ENCODE measurements at places on chromosomes 16 and 17.

DNA sequence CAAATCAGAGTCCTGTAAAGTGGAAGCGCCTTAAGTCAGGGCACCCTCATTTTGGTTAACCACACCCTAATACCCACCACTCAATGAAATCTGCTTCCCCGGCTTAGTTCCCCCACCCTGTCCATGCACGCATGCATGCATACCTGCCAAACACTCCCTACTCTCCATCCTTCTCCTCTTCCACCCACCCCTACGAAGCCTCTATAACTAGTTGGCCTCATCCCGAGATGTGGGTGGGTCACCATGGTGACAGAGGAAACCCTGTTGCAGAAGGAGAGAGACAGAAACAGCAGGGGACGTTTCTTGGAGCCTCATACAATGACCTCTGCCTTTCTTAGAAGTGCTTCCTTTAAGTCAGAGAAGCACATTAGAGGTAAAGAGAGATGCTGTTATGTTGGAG lies 46.8 kb upstream of the DNAH9 start:
- no peak for DNase-seq

GRCh38 chr16:22938647-22939046 lies 124.7 kb downstream of the HS3ST2 start:
- DNase-seq: no peak

GRCh38 chr17:74815550-74816370 lies 39.6 kb upstream of the NAT9 start:
- no peak for DNase-seq

DNA sequence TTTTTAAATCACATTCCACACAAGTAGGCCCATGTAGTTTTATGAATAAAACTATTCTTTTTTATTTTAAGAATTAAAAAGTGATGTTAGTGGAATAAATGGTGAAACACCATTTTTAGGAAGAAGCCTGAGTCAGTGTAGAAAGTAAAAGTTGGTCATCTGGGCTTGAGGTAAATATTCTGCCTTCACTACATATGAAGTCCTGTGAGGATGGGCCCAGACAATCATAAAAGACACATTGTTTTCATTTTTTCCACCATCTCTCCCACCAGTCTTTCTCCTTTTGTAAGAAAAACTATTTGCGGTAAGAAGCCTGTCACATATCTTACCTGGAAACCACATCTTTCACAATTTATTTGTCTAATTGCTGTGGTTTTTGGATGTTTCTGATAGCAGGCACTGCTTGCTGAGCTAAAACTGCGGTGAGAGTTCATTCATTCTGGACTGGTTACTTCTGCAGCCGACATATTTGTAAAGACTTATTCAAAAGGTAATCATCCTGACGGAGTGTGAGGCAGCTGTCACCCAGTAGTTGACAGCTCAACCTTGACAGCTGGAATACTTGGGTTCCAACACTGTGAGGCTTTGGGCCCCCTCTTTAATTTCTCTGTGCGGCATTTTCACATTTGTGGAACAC lies 10.6 kb upstream of the RFFL start:
- no peak for DNase-seq

DNA sequence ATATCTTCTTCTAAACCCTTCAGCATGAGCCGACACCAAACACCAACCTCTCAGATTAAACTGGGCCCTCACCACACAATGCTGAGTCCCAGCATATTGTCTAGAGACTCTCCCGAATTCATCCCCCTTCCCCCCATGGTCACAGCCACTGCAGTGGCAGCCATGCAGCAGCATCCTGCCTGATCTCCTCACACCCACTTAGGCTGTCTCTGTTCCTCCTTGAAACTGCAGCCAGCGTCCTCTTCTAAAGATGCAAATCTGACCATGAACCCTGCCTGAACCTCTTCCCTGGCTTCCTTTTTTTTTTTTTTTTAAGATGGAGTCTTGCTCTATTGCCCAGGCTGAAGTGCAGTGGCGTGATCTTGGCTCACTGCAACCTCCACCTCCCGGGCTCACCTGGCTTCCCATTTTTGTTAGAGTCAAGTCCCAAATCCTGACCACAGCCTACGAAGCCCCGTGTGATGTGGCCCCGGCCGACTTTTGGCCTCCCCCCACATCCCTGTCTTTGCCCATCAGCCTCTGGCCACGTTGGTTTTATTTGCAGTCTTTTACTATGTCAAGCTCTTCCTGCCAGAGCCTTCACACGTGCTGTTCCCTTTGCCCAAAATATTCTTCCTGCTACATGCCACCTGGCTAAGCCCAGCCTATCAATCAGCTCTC lies 2.8 kb downstream of the FA2H start:
- no peak for DNase-seq

- DNase-seq: peak; percentile 5
Measured at GRCh38 chr17:71338396-71338795, 782.4 kb upstream of the SOX9 start.
